ENCODE measurements at places on chromosomes 13 and 19.

GRCh38 chr19:1507763-1508506 is 4.9 kb downstream of the ADAMTSL5 start:
- DNase-seq: peak; percentile 79

DNA sequence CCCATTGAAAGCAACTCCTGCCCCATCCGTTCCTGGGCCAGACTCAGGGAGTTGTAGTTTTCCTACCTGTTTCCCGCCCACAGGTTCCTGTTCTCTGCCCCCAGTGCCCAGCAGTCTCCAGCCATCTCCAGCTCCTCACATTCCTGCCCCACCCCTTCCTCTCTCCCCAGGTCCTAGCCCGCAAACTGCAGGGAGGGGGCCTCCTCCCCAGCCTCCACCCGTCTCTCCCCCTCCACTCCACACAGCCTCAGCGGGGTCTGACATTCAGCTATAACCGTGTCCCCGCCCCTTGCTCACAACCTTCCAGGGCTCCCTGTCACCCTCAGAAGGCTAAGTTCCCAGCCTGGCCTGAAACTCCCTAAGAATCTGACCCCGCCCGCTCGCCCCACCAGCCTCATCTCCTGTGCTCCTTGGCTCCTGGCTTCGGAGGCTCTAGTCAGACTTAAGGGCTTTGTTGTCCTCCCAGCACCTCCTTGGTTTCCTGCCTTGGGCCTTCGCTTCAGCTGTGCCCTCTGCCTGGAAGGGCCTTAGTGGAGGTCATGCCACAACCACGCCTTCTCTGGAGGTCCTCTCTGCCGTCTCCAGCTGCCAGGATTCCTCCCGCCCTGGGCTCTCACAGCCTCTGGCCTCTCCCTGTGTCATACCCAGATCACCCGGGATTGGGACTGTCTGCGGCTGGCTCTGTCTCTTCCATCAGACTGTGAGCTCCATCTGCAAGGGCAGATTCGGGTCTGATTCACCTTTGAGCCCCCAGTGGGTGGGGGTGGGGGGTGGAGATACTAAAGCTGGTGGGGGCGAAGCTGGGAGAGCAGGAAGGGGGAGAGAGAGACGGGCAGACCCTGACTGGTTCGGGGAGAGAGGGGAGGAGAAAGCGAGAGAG is 5.1 kb upstream of the SPACA6 start:
- DNase-seq: no peak

DNA sequence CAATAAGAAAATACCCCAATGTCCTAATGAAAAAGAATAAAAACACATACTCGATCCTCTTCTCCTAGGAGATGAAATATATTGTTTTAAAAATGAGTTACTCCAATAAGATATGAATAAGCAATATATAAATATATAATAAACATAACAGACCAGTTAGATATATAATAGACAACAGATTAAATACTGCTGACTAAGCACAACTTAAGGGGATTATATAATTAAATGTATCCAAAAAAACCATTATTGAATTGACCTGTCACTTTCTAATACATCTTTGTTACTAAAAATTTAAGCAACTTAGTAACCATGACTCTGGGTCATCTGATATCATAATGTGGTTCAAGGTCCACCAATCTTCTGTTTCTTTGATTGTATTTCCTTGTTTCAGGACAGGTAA is 14.0 kb upstream of the ZNF780B start:
- no peak for DNase-seq

DNA sequence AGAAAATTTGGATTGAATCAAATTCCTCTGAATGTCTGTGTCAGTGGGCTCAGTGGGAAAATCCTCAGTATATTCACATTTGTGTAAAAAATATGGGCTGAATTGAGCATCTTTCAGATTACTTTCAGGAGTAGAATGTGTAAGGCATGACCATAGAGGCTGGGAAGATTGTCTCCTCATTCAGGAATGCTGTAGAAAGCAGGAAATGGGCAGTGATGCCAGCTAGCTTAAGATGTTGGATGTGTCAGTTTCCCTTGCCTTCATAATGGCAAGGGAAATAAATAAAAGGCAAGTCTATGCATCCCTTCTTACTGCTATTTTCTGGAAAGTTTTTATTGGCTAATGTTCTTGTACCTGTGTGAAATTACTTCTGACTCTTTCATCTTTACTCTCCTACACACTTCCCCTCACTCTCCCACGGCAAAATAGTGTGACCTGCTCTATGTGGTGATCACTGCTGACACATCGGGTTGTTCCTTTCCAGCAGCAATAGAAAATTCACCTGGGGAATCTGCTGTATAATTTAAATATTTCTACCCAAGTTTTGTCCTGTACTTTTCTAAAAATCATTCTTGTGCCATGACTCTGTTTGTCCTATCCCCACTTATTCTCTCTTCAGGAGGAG is 103.2 kb downstream of the LMO7 start:
- DNase-seq: no peak

GRCh38 chr13:98454389-98454881 is 122.5 kb downstream of the STK24 start:
- DNase-seq: no peak

DNA sequence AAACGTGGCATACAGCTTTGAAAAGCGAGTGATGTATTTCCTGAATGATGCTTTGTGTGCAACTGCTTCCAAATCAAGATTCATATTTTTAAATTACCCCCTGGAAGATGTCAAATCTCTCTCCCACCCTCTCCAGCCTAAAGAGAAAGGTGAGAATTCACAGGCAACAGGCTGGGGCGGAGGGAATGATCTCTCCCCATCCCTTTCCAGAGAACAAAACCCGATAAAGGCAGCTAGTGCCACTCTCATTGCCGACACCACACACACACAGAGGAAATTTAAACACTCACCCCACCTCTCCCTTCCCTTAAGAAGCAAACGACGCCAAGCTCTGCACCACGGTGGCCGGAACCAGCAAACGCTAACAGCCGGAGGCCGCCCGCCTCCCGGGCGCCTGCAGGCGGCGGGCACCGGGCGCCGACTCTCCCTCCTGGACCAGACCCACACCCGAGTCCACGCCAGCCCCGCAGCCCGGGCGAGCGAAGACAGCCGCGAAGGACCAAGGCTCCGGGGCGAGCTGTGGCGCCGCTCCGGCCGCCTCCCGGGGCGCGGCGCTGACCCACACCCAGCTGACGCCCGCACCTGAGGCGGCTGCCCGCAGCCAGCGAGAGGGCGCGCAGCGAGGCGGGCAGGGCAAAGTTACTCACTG is 477 bp downstream of the LNX2 start:
- peak; percentile 37 for DNase-seq

DNA sequence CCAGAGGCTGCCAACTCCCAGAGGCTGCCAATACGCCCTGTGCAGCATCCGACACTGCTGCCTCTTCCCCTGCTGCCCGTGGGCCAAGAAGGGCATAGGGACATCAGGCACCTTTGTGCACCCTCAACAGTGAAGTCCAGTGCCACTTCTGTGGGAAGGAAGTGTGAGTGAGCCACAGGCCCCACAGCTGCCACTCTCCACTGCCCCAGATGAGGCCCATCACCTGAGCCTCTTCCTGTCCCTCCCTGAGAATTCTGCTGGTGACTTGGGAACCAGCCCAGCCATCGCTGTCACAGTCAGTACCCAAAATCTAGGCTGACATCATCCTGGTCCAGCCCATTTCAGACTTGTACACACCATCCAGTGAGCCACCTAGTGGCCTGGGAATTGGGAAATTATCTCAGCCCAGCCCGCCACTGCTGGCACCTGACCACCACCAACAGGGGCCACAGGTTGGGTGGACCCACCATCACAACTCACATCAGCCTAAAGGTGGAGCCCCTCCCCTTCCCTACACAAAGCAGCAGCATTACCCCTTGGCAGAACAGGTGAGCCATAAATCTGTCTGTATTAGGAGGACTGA is 733.9 kb upstream of the KLHL1 start:
- no peak for DNase-seq

DNA sequence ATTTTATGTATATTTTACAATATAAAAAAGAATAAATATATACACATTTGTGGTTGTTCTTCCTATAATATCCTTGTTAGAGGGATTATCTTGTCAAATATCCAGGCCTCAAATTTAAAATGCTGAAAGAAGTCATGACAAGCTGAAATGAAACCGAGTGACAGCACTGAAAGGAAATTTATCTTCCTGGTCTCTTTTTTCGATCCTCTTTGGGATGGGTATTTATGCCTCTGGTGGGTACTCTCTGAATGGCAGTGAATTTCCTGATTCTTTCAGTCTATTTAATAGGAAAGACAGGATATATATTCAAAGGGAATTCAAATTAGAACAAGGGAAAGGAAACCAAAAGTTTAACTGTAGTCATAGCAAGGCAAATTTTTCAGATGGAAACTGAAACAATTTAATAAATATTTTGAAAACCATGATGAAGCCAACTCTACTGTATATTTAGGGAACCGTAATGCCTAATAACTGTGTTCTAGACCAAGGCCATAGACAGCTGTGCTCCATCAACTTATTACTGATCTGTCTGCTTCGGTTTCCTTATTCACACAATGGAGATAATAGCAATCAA is 97.9 kb downstream of the DLEU7 start:
- no peak for DNase-seq

DNA sequence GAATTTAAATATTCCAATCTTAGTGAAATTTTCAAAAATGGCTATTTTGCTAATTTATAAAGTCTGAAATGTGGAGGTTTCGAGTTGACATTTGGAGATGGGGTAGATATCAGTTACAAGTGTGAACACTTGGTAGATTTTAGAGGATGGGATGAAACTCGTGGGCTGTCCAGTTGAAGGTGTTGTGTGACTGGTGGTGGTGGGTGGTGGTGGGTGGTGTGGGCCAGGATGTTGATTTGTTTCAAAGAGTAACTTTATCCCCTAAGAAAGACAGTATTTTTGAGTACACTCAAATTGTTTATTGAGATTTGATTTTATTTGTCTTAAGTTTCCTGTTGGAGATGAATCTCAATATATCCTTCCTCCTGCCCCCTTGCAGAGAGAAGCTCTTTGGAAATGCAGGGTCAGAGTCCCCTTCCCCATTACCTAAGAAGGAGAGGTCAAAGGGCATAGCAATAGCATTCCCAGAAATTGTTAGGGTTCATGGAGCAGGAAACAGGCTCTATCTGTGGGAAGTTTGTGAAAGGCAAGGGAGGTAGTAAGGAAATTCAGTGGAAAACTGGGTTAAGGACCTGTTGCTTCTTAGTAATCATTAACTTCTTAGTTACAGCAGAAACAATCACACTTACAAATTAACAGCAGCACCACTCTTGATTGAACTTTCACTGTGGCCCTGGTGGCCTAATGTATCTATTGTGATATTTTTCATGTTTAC is 133.6 kb upstream of the RNF113B start:
- DNase-seq: no peak

GRCh38 chr13:48281556-48281955 is 22.0 kb upstream of the RB1 start:
- no peak for DNase-seq

DNA sequence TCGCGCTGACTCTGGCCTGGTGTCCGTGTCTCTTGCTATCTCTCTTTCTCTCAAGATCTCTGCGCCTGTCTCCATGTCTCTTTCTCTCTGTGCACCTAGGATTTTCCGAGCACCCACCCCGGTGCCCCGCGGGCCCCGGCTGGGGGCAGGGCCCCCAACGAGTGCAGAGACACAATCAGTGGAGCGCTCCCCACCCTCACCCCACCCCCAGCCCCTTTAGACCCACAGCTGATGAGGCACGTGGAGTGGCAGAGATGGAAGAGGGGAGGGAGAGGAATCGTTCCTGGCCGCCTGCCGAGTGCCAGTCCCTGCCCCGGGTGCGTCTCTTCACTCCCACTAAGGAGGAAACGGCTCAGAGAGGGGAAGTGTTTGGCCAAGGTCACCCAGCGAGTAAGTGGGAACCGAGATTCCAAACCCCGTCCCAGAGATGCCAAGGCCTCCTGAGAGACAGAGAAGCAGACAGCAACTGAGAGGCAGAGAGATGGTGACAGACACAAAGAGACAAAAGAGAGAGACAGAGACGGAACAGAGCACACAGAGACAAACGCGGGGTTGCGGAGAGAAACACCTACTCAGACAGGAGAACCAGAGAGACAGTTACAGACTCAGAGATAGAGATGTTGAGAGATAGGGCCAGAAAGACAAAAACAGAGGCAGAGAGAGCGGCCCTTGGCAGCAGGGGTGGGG is 626 bp upstream of the BCL3 start:
- peak; percentile 56 for DNase-seq
